ENCODE measurements at places on chromosomes 2 and 18.

- no peak for DNase-seq
These were observed 71.5 kb downstream of the SFXN5 start for GRCh38 chr2:72999729-73000725.

- no peak for DNase-seq
These were observed 69.7 kb downstream of the DCC start for GRCh38 chr18:52409727-52410126.

- DNase-seq: no peak
These were observed 16.9 kb downstream of the EIF5B start for GRCh38 chr2:99354070-99354469.

GRCh38 chr2:67054728-67055127 lies 342.4 kb upstream of the ETAA1 start:
- no peak for DNase-seq

GRCh38 chr2:241201445-241202267 lies 13.2 kb downstream of the ANO7 start:
- no peak for DNase-seq

- DNase-seq: peak; percentile 25
These were observed 99.4 kb upstream of the RND3 start for GRCh38 chr2:150586858-150587257.

Measured in keratinocyte (primary cell).